ENCODE measurements at places on chromosomes 13 and 19.

- no peak for DNase-seq
These were observed 34.6 kb downstream of the CRTC1 start for GRCh38 chr19:18718015-18718526.

- no peak for DNase-seq
These were observed 93.4 kb upstream of the SLITRK1 start for GRCh38 chr13:83975655-83976165.

DNA sequence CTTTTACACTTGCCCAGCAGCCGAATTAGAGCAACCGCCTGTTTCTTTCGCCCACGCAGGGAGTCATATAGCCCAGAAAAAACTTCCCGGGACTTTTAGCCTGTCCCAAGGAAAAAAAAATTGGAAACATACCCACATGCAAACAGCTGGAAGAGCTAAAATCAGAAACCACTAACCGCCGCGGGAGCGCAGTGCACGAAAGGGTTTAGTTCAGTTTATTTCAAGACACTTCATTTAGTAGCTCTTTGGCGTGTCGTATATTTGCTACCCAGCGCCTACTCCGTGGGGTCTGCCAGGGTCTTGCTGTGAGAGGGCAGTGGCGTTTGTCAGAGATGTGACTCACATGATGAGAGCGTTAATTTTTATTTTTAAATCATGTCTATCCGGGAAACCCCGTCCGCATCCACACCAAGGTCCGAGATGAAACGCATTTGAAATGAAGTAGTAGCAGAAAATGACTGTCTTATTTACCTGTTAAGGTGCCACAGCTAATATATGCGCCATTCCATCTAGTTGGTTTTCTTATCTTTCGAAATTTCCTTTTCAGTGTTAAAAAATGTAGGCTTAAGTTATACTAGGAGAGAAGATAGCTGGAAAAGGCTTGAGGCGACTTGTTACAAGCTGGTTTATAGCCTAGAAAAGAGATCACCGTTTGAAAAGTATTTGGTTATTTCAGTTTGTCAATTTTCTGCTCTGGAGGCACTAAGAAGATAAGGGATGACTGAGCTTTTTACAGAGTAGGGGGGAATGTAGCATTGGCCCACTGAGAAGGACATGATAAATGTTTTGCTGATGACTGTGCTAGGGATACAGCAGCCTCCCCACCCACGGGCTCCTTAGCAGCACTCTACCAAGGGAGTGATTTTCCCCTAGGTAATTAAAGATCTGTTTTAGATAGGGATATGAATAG, 1.7 kb downstream of the KLF5 start:
- DNase-seq = no peak

GRCh38 chr13:45748941-45749759, 47.0 kb downstream of the CBY2 start:
- DNase-seq = no peak

GRCh38 chr19:41376241-41376997, at the start of gene TMEM91:
TMEM91 (plus strand) TSS chr19:41376533; CDS start chr19:41378310, 1,777 bp downstream.
- no peak for DNase-seq

GRCh38 chr13:51550151-51550550, 34.1 kb upstream of the WDFY2 start:
- DNase-seq = no peak
